Karpas-422 (cell line): ENCODE measurements at places on chromosomes 12 and 14. TPM values are rescaled to one million over a fixed set of nuclear protein-coding genes. Genes with fewer than 3 reads are reported as not detected.

DNA sequence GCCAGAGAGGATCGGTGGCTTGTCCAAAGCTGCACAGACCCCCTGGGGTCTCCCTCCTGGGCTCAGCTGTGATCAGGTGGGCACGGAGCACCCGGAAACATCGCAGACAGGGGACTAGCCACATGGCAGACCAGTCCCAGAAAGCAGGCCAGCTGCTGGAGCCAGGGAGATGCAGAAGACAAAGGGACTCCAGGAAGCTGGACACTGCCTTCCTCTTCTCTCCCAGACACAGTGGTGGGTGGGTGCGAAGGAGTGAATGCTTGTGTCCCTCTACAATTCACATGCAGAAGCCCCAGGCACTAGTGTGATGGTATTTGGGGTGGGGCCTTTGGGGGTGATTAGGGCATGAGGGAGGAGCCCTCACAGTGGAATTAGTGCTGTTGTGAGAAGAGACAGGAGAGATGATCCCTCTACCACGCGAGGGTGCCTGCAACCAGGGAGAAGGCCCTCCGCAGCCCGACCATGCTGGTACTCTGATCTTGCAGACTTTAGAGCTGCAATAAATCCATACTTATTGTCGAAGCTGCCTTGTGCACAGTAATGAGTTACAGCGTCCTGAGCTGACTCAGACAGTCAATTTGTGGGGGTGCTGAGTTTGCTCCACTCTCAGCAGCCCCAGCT, 95.2 kb downstream of the CALM1 start:
- H3K27me3 ChIP-seq = no peaks in the 10 kb centered on the region
- no peak overlapping the region for H3K4me3 ChIP-seq
- H3K4me1 ChIP-seq = no peaks in the 10 kb centered on the region
- H3K27ac ChIP-seq = no peak overlapping the region
- no peak for DNase-seq
- H3K36me3 ChIP-seq = no peaks in the 10 kb centered on the region

GRCh38 chr14:64968167-64968566, 4.0 kb downstream of the RAB15 start:
- no peak for DNase-seq
- peaks cover 41% of the 10 kb centered on the region for H3K4me1 ChIP-seq
- H3K4me3 ChIP-seq = peak overlapping the region; percentile 9; the same call in 1 of the 2 replicates
- no peaks in the 10 kb centered on the region for H3K27me3 ChIP-seq

- no peaks in the 10 kb centered on the region for H3K27me3 ChIP-seq
- H3K36me3 ChIP-seq = no peaks in the 10 kb centered on the region
- peak overlapping the region; percentile 85 for H3K4me3 ChIP-seq
- H3K27ac ChIP-seq = no peak overlapping the region
Measured at GRCh38 chr12:50282721-50283228, 545 bp downstream of the LIMA1 start.

DNA sequence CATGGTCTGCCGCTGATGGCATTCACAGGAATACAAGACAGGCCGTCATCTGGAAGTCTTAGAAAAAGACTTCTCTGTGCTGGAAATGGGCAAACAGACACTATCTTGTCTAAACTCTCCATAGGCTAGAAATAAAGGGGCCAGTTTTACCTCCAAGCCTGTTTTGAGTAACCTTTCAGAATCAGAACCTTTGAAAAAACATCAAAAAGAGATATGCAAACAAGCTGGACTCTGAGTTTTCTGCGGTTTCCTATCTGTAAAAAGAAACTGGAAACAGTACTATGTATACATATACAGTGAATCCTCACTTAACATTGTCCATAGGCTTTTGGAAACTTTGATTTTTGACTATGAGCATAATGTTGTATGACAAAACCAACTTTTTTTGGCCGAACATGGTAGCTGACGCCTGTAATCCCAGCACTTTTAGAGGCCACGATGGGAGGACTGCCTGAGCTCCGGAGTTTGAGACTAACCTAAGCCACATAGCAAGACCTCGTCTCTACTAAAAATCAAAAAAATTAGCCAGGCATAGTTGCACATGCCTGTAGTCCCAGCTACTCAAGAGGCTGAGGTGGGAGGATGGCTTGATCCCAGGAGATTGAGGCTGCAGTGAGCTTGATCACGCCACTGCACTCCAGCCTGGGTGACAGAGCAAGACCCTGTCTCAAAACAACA, 92.9 kb upstream of the MAX start:
- H3K36me3 ChIP-seq = no peaks in the 10 kb centered on the region
- peak overlapping the region; percentile 93 for H3K27ac ChIP-seq
- peaks cover 65% of the 10 kb centered on the region for H3K4me1 ChIP-seq
- H3K27me3 ChIP-seq = no peaks in the 10 kb centered on the region
- peak; percentile 72 for DNase-seq
- H3K4me3 ChIP-seq = peak overlapping the region; percentile 29

Gene SDSL
- total RNA-seq = not detected in 2 replicates

Gene SLC2A14
- not detected in 2 replicates for total RNA-seq

- peaks cover 8% of the 10 kb centered on the region for H3K36me3 ChIP-seq
- no peak for DNase-seq
- peak overlapping the region; percentile 79 for H3K4me3 ChIP-seq
Measured at GRCh38 chr14:57389646-57390036, 745 bp upstream of the NAA30 start.

Gene ABCC9
- not detected in 2 replicates for total RNA-seq

- no peak overlapping the region for H3K27ac ChIP-seq
- H3K4me1 ChIP-seq = peaks cover 10% of the 10 kb centered on the region
- peaks cover 32% of the 10 kb centered on the region; the same call in 1 of the 2 replicates for H3K36me3 ChIP-seq
- no peak for DNase-seq
- H3K27me3 ChIP-seq = no peaks in the 10 kb centered on the region
Measured at GRCh38 chr14:91282954-91283645, 38.6 kb upstream of the GPR68 start.

Gene SIRT4
- 0.54 and 0.67 TPM in 2 replicates for total RNA-seq
